ENCODE measurements at places on chromosomes 16 and 17. TPM values are rescaled to one million over a fixed set of nuclear protein-coding genes. Genes with fewer than 3 reads are reported as not detected.

The CSH1 gene
- not detected for polyA plus RNA-seq

DNA sequence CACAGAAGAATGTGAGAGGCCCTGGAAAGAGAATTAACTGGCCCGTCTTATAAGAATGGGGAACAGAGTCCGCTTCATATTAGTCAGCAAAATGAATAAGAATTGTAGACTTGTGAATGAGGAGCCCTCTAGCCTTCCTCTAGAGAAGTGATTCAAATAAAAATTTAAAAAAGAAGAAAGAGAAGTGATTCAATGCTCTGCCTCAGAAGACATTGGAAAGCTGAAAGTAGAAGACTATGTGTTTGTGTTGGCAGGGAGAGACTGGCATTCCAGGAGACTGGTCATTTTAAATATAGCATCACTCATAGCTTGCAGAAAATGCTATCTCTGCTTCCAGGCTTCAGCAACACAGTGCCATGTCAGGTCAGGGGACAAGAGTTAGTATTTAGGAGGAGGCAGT, 190.6 kb upstream of the HS3ST3A1 start:
- DNase-seq = no peak

The NPIPB13 gene
- polyA plus RNA-seq = 0.60 TPM

DNA sequence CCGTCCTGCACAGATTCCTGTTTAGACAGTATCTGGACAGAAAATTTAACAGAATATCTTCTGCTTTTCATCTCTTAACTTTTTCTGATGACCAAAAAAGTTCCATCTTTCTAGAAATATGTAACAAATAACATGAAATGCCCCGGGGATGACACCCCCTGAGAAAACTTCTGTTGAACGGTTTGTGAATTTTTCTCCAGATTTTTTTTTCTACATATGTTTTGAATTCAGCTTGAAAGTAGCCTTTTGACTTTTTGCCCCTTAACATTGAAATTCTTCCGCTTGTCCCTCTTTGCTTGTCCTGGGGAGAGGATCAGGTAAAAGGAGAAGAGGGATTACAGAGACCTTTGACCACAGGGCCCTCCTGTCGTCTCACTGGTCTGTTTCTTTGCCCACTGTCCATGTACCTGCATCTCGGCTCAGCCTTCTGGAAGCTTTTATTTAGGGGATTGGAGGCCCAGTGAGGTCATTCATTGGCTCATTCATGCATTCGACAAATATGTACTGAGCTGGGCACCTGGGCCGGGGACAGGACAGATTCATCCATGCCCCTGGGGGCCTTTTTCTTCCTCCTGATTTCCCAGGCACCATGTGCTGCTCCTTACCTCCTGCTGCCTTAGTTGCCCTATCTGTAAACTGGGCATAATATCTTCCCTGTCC, 19.6 kb upstream of the CPNE2 start:
- DNase-seq = no peak

DNA sequence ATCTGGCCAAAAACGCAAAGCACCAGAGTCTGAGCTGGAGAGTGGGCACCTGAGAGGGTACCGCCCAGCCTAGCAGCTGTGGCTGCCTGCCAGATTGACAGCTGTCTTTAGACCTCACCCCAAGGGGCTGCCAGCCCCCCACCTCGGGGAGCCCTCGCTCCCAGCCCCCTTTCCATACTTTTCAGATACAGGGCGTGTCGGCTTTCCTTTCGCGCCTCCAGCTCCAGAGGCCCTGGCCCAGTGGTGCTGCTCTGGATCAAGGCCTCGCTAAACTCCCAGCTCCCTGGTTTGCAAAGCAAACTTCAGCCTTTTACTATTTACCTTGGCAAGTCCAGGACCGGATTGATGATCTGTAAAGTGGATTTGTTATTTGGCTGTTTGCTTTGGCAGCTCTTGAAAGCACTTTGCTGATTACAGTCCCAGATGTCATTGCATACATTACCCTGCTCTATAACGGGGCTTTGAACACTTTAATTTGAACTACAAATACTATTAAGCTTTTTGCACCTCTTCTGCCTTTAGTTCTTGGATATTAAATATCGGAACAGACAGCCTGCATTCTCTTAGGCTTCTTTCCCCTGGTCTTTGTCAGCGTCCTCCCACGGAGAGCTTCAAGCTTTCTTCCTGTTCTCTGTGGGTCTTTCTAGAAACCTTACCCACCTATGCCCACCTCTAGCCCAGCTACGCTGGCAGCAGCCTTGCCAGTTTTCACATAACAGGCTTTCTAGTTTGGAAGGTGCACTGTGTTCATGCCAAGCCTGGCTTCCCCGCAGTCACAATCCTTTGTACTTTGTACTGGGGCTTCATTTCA, 63.6 kb upstream of the TBX2 start:
- no peak for DNase-seq

DNA sequence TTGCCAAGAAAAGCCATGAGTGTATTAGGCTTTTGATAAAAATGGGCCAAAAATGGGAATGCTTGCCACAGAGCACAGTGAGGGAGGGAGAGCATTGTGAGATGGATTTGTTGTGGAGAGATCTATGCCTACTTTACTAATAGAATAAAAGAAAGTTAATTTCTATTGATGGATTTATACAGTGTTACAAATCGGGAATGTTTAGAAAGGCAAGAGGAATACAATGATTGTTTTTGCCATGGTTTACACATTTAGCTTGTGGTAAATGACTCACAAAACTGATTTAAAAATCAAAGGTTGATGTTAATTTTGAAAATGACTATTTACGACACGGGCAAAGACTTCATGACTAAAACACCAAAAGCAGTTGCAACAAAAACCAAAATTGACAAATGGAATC, 16.6 kb downstream of the CCL4 start:
- no peak for DNase-seq

The SLC5A2 gene
- 1.9 TPM for polyA plus RNA-seq

All from sigmoid colon (tissue), 7 donors.